Activated naive CD4-positive, alpha-beta T cell treated with anti-CD3 and anti-CD28 coated beads, Interleukin-2, amount 10 ng/mL, durations not matched to agents 5 hours and 36 hours (primary cell): ENCODE measurements at places on chromosomes 6 and 20. TPM values are rescaled to one million over a fixed set of nuclear protein-coding genes. Genes with fewer than 3 reads are reported as not detected.

The GTF3C6 gene
- 72.7 TPM for total RNA-seq

The SNRPB gene
- total RNA-seq = 216 TPM

The CPXM1 gene
- total RNA-seq = 0.12 TPM

The CHMP4B gene
- total RNA-seq = 95.0 TPM

The CNKSR3 gene
- 0.08 TPM for total RNA-seq
